ENCODE measurements at places on chromosomes 7 and 10.

DNA sequence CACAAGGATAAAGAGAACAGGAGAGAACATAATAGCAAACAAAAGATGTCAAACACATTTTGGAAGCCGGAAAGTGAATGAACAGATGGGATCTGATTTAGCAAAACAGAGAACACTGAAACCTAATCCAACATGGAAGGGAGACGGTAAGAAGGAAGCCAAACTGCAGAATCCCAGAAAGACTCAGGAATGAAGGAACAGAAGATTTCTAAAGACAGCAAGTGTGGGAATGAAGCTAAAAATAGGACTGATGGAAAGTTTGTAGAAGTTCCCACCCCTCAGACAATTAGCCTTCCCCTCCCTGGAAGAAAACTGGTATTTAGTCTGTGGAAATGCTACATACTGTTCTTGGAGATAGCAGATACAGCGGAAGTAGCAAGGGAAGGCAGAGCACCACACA is 40.8 kb downstream of the SLC16A12 start:
- no peak for DNase-seq

GRCh38 chr7:135184254-135184841 is 13.8 kb upstream of the CYREN start:
- no peak for DNase-seq

DNA sequence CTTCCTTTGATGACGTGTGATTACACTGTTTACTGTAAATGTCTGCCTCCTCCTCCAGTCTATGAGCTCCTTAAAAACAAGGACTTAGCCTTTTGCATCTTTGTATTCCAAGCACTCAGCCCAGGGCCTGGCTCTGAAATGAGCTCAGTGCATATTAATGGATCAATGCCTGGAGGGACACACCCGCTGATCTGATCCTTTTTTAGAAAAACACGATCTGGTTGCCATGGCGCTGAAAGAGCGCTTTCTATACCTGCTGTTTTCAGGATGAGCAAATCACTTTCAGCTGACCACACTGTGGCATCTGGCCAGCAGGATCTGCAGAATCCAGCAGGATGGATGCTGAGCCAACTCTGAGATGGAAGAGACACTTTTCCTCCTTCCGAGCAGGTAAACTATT is 37.8 kb upstream of the GARS1 start:
- DNase-seq = no peak

DNA sequence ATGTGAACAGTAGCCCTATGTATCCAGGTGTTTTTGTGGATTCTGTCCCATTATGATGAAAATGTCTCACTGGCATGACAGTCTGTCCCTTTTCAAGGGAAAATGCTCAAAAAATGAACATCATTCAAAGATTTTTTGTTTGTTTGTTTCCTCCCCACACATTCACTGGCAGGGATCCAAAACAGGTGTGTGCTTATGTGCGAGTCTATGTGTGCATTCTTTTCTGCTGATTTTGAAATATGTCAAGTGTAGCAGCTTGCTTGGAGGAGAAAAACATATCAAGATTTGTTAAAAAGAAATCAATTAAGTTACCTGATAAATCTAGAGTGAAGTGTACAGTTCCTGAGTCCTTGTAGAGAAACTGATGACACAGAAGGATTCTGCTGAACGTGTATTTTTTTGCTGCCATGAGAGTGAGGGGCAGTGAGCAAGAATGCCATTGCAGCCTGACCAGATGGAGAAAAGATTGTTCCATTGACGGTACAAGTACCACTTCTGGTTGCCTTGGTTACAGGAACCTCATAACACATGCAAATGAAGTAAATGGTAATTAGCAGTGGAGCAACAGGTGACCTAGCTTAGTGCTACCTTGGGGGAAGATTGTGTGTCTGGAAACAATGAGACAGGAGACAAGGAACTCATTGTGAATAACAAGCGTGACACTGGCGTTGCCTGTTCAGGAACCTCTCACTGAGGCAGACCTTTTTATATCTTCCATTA is 277.4 kb upstream of the PHYHIPL start:
- no peak for DNase-seq

DNA sequence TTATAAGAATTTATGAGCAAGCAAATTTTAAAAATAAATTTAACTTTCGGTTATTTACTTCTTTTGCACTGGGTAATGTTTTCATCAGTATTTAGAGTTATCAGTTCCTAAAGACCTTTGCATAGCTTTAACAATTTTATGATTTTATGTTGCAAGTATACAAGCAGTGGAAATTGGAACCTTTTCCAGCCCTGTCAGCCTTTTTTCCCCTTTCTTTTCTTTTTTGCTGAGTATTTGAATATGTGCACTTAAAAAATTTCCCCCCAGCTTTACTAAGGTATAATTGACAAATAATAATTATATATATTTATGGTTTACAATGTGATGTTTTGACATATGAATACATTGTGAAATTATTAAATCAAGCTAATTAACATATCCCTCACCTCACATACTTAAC is 62.6 kb downstream of the MKLN1 start:
- DNase-seq = no peak

GRCh38 chr10:119028900-119029612 is 458 bp upstream of the NANOS1 start:
- peak; percentile 78 for DNase-seq

DNA sequence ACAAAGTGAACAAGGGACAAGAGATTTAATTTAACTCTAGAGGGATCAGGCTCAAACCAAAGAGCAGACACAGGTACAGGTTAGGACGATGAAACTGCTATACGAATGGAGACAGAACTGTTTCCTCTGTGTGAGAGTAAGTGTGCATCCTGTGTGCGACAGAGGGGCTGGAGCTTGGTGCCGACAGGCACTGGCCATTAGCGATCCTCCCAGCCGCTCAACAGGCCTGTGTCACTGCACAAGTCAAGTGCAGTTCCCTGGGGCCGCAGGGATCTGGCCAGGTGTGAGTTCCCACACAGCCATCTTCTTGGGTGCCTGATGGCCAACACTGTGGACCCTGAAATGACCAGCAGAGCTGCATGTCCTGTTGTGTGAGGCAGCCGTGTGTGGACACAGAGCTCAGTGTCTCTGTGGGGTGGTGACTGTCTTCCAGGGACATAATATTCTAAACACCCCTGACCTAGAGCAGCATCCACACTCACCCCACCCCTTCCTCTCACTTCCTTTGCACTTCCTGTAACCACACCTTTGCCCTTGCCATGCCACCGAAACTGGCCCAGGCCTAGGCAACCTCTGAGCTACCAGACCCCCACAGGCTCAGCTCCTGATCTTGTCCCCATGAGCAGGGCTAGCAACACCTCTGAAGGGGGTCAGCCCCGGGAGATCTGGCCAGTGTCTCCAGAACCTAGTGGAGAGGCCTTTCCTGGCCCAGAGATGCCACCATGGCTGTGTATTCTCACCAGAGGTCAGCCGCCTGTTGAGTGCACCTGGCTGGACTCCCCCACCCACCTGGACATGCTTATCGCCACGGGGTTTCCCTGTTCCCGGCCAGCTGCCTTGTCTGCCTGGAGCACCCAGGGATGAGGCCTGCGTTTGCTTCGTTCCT is 11.7 kb upstream of the TBRG4 start:
- no peak for DNase-seq

- no peak for DNase-seq
Observed at GRCh38 chr10:123146013-123146893, 1.7 kb upstream of the HMX2 start.

DNA sequence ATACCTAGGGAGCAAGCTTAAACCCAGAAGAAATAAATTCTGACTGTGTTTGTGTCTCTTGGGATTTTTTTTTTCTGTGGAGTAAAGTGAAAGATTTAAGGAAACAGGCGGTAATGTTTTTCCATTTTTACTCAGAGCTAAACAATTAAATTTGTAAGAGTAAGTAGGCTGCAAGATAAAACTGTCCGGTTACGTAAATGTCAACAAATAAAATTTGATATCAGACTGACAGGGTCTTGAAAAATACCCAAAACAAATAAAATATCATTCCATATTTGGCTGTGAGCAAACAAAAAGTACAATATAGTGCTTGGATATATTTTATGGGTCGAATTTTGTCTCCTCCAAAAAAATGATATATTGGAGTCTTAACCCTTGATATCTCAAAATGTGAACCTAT is 217.6 kb downstream of the PCLO start:
- DNase-seq = no peak

DNA sequence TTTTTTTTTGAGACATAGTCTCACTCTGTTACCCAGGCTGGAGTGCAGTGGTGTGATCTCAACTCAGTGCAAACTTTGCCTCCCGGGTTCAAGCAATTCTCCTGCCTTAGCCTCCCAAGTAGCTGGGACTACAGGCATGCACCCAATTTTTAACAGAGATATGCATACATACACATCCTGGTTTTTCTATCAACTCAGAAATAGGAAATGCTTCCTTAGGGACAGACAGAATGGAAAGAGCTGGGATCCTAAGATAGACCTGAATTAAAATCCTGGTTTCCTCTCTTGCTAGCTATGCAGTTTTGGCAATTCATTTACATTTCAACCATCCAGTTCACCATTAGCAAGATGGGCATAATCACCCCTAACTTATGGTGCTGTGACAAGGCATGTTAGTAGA is 347.5 kb downstream of the GPAM start:
- no peak for DNase-seq

DNA sequence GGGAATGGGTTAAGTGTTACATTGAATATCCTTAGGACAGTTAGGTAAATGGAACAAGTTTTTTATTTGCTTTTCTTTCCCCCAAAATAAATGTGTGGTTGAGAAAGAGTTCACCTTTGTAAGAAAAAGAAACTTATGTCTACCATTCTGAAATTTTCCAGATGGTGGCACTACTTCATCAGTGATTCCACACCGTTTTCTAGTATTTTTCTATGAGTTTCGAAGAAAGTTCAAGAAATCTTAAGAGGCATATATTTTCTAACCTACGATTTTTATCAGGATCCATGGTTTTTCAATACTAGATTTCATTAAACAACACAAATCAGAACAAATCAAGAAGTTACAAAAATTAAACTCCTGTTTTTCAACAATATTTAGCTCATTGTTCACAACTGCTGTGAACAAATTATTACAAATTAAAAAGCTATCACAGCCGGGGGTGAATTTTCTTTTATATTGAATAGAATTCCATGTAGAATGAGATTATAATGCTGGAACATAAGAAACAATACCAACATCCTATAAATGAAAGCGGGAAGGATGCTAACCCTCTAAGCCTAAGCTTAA is 163.1 kb upstream of the NPVF start:
- DNase-seq = no peak

- no peak for DNase-seq
Observed at GRCh38 chr7:74575083-74575784, 82.3 kb upstream of the GTF2I start.

GRCh38 chr10:21985541-21985940 is 18.0 kb downstream of the DNAJC1 start:
- no peak for DNase-seq

GRCh38 chr7:139125657-139126056 is 16.1 kb upstream of the ZC3HAV1 start:
- no peak for DNase-seq

GRCh38 chr10:126423732-126424491 is 35.6 kb upstream of the ADAM12 start:
- no peak for DNase-seq

DNA sequence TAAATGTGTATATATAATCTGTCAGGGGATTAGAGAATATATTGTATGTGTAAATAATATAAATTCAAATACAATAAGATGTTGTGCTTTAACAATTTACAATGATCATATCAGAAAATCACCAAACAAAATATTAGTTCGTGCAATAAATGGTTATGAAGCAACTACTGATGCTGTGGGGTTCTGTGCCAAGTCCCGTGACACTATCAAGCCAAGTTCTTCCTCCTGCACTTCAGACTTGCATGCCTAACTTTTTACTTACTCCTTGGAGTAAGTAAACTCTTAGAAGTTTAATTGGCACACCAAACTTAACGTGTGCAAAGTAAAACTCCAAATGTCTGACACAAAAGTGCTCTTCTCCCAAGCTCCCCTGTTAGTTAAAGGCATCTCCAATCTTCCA is 26.5 kb upstream of the TMEM254 start:
- no peak for DNase-seq

GRCh38 chr10:61130366-61130765 is 186.4 kb upstream of the RHOBTB1 start:
- DNase-seq = no peak
